ENCODE measurements at places on chromosomes 6 and 20.
A peak's percentile ranks its signal among the peaks of the same experiment; 100 is the strongest.

GRCh38 chr6:133062696-133063306 is 178.4 kb upstream of the EYA4 start:
- no peaks in the 10 kb centered on the region for H3K4me1 ChIP-seq
- no peaks in the 10 kb centered on the region for H3K36me3 ChIP-seq

DNA sequence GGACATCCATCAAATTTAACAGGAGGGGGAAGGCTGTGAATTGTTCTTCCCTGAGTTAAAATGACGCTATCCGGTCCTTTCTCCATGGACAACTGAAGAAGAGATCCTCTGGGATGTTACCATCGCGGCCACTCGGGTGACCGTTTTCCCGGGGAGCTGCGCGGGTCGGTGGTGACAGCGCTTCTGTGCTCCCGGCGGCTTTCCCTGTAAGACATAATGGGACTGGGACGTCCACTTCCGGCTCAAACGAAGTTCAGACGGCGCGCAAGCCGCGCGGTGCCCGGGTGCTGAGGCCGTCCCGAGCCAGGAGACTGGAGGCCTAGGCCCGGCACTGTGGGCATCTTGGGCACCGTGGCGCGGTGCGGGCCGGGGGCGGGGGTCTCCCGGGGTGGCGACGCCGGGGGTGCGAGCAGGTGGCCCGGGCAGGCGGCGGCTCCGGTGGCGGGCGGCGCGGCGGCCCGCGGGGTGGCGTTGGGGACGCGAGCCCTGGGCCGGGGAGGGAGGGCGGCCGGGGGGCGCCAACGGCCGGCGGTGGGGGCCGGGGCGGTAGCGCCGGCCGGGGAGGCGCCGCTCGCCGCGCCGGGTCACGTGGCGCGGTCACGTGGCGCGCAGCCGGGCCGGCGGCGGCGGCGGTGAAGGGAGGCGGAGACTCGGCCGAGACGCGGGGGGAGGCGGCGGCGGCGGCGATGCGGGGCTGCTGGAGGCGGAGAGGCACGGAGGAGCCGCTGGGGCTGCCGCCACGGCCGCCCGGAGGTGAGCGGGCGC is 63.6 kb downstream of the GTF2H5 start:
- peak overlapping the region; percentile 94 for H3K27ac ChIP-seq
- peak overlapping the region; percentile 71 for H3K4me3 ChIP-seq
- no peaks in the 10 kb centered on the region for H3K27me3 ChIP-seq
- no peaks in the 10 kb centered on the region for H3K36me3 ChIP-seq
- DNase-seq: peak; percentile 76

GRCh38 chr6:12051861-12052368 is 39.8 kb downstream of the HIVEP1 start:
- no peaks in the 10 kb centered on the region for H3K4me1 ChIP-seq
- no peak overlapping the region for H3K4me3 ChIP-seq
- H3K27ac ChIP-seq: no peak overlapping the region
- H3K36me3 ChIP-seq: no peaks in the 10 kb centered on the region
- DNase-seq: no peak

DNA sequence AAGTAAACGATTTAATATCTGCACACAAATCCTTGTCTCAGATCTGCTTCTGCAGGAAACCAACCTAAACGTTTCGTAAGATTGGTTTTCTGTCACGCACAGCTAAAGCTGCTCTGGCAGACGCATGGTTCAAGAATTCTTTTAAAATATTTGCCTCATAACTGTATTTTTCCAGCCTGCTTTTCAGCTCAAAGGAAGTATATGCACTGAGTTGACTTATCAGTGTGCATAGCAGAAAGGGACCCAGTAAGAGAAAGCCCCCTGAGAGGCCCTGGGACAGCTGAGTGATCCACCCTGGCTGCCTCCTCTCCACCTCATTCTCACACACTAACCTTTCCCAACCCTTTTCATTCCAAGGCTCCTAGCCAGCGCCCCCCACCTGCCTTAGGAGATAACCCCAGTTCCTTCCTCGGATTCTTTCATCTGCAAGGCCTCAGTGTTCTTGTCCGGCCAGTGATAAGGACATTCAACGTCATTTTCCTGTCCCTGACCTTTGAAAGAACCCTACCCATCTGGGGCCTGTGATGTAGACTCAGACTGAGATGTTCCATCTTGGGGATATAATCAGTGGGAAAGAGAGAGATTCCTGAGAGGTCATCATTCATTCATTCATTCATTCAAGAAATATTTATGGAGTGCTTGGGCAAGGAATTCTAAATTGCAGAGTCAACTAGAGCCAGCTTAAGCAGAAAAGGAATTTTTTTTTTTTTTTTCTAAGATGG is 22.4 kb upstream of the SLC9A8 start:
- DNase-seq: peak; percentile 88
- H3K27ac ChIP-seq: no peak overlapping the region
- H3K36me3 ChIP-seq: no peaks in the 10 kb centered on the region
- no peaks in the 10 kb centered on the region for H3K27me3 ChIP-seq
- H3K4me3 ChIP-seq: no peak overlapping the region
